ENCODE measurements at places on chromosomes 3 and 15. TPM values are rescaled to one million over a fixed set of nuclear protein-coding genes. Genes with fewer than 3 reads are reported as not detected.

Gene SHF
- 15.6 TPM for total RNA-seq

Gene TRIM42
- not detected for total RNA-seq

Gene MYLK
- total RNA-seq = 16.2 TPM

DNA sequence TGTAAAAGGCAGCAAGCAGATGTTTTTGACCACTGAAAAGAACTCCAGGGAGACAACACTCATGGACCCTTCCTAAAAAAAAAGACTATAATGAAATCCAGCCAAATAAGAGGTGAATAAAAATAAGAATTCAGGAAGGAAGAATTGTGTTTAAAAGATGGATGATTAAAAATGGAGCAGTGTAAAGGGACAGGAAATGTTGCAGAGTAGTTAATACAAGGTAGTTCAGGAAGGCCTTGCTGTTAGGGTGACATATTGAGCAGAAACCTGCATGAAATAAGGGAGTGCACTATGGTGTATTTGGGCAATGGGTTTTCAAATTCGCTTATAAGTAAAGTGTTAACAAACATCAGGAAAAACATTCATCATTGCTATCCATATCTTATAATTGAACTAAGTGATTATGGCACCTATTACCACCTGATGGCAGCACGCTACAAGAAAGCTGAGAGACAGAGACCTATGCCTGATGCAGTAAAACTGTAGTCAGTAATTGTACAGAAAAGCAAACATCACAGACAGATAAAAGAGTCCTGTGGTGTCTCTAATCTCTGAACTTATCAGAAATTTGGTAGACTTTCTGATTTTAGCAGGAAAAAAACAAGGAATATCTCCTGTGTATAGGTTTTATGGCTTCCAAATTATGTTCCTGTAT is 5.8 kb upstream of the DBR1 start:
- no peaks in the 10 kb centered on the region for H3K4me1 ChIP-seq
- H3K36me3 ChIP-seq = no peaks in the 10 kb centered on the region
- DNase-seq = peak; percentile 53
- H3K27me3 ChIP-seq = peaks cover 8% of the 10 kb centered on the region

- H3K27me3 ChIP-seq = no peaks in the 10 kb centered on the region
- no peaks in the 10 kb centered on the region for H3K4me1 ChIP-seq
- no peaks in the 10 kb centered on the region for H3K36me3 ChIP-seq
- no peak overlapping the region for H3K4me3 ChIP-seq
- no peak overlapping the region for H3K27ac ChIP-seq
Measured at GRCh38 chr15:73809728-73810501, 56.8 kb upstream of the INSYN1 start.
